ENCODE measurements at places on chromosomes 2 and 18.

DNA sequence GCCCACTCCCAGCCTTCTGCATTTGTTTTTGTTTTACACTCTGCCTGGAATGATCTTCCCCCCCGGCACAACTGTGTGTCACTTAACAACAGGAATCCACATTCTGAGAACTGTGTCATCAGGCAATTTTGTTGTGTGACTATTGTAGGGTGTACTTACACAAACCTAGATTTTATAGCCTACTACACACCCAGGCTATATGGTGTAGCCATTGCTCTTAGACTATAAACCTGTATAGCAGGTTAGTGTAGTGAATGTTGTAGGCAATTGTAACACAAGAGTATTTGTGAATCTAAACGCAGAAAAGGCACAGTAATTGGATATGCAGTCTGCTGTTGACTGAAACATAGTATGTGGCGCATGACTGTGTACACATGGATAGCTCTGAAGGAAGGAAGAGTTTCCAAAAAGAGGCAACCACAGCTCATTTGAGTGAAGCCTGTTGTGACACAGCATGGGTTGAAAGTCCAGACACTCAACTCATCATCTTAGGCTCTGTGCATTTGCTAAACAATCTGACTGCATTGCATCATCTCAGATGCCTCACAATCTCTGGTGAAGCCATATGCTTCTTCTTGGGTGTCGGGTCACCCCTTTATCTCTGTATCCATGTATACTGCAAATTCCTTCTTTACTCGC is 506.6 kb upstream of the SPHKAP start:
- no peak for DNase-seq

GRCh38 chr2:35857498-35857897 is 498.1 kb upstream of the CRIM1 start:
- DNase-seq: no peak

DNA sequence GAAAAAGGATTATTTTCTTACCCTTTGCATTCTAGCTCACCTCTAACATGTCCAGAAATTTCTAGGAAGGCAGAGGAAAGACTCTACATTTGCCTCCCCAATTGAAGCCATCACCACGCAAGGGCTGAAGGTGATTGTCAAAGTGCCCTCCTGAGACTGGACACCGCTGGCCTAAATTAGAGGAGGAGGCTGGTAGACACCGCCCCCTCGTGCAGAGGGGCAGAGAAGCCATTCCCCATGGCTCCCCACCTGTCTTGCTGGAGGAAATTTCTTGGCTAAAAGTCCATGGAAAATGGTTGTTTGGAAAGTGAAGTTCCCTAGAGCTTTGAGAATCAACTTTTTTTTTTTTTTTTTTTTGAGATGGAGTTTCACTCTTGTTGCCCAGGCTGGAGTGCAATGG is 31.3 kb upstream of the CREB1 start:
- DNase-seq: no peak

DNA sequence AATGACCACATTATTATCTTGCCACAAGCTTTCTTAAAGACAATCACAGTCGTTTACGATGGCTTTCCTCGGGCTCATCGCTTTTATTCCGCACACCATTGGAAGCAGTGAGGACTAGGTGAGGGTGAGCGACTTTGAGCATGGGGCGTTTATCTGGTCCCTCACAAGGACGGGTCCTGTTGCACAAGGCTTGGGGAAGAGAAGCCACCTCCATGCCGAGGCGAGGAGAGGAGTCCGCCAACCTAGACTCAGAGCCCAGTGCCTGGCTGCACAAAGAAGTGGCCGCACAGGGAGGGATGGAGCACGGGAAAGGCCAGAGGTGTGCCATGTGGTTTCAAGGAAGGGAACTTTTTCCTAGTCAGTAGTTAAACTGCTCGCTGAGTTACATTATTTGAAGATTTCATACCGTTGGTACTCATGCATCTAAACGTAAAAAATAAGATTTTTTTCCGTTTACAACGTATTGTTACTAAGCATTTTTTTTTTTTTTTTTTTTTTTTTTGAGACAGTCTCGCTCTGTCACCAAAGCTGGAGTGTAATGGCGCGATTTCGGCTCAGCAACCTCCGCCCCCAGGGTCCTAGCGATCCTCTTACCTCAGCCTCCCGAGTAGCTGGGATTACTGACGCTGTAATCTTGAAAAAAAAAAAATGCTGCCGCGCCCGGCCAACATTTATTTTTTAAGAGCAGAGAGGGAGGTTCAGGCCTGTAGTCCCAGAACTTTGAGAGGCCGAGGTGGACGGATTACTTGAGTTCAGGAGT is 849 bp upstream of the CYP27C1 start:
- no peak for DNase-seq

DNA sequence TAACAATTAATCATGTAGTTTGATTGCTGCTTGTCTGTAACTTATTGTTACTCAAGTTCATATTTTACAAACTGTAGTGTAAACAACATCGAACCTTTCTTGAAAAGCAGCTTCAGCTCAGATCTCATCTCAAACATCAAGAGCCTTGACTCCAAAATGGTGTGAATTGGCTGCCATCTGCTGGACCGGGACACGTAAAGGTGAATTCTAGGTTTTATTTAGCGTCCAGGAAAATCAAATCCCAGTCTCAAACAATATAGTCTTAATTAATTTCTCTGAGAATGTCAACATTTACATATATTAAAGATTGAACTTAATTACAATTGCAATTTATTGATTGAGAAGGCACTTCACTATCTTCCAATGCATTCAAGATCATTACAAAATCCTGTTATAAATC is 453.0 kb downstream of the GALR1 start:
- peak; percentile 5 for DNase-seq

DNA sequence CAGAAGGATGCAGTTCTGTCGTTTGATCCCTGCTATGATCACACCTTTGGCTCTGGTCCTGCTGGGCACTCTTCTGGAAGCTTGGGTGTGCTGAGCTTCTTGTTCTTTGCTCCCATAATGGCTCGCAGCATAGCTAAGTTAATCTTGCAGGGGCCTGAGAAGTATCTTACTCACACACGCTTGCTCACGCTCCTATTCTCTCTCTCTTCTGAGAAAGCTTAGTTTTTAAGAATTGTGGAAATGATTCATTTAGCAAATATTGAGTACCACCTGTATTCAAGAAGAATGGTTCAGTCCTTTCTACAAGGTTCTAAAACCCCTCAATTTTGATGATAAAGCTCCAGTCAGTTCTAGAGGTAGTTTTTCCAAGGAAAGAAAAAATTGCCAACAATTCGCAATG is 40.6 kb downstream of the XRCC5 start:
- DNase-seq: no peak

- no peak for DNase-seq
Measured at GRCh38 chr2:203637471-203638167, 68.8 kb upstream of the CD28 start.

DNA sequence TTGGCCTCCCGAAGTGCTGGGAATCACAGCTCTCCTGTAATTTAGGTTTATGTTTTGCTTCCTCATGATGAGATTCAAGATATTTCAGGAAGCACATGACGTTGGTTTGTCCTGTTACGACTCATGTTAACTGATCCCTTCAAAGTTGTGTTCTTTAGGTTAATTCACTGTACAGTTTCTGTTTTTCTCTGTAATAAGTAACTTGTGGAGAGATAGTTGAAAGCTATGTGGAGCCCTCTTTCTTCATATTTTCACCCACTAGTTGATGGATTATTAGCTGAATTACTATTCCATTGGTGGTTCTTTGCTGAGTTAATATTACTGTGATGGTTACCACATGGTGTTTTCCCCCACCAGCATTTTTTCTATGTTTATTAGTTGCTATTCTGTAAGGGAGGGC is 18.3 kb upstream of the CHCHD5 start:
- DNase-seq: peak; percentile 47

GRCh38 chr2:157500334-157500733 is 56.4 kb upstream of the CYTIP start:
- DNase-seq: no peak

DNA sequence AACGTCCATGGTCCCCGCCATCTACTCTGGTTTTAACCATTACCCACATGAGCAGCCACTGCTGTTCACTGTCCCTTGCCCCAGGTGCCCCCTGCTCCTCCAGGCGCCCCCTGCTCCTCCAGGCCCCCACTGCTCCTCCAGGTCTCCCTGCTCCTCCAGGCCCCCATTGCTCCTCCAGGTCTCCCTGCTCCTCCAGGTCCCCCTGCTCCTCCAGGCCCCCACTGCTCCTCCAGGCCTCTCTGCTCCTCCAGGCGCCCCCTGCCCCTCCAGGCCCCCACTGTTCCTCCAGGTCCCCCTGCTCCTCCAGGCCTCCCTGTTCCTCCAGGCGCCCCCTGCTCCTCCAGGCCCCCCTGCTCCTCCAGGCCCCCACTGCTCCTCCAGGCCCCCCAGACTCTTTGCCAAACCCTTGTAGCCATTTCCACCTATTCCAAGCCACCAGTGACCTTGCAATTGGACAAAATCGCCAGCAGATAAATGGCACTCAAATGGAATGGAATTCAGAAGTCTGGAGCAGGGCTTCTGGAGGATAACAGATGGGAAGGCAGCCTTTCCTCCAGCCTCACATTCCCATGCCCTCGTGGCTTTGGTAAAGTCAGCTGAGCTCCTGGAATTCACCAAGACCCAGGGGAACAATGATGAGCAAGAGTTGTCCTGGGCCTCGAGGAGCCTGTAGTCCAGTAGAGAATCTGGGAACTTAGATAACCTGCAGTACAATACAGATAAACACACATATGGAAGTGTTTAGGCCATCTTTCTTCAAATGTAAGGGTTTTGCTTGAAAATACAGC is 13.3 kb upstream of the RPL31 start:
- no peak for DNase-seq

GRCh38 chr2:154381931-154382794 is 316.3 kb upstream of the KCNJ3 start:
- DNase-seq: no peak

GRCh38 chr2:134440336-134440909 is 186.6 kb downstream of the MGAT5 start:
- no peak for DNase-seq

GRCh38 chr2:171858397-171858958 is 35.6 kb downstream of the SLC25A12 start:
- no peak for DNase-seq

DNA sequence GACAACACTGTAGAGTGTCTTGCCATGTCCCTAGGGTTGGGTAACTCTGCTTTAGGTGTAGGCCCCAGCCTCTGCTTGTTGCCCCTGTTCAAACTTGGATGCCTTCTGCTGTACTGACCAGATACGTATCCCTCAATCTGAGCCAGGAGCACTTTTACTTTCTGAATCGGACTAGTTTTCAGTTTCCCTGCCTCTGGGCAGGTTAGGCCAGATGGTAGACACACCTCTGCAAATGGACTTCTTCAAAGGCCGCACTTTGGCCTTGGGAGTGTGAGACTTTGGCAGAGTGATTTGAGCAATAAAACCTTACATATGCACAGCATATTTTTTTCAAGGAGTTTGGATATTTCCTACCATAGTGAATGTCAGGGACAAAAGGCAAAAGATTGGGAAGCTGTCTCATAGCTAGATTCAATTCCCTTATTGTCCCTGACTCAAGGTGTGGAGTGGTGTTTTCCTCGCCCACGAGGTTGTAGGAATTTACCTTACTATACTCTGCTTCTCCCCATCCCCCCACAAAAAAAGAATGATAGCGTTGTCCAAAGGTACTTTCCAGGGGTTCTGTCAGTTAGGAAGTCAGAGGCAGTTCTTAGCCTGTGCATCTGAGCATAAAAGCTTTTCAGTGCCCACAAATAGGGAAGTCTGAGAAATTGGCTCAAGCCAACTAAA is 15.3 kb upstream of the PARD3B start:
- no peak for DNase-seq

- DNase-seq: no peak
Measured at GRCh38 chr2:50766058-50766457, 265.9 kb downstream of the NRXN1 start.

DNA sequence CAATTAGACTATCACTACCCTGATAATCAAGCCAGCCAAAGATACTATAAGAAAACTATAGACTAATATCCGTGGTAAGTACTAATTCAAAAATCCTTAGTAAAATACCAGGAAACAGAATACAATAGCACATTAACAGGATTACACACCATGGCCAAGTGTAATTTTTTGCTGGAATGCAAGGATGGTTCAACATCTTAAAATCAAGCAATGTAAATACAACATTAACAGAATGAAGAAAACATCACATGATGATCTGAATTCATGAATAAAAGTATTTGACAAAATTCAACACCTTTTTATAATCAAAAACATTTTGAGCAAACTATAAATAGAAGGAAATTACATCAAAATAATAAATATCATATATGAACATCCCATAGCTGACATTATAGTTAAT is 350.7 kb upstream of the LRRTM1 start:
- no peak for DNase-seq

DNA sequence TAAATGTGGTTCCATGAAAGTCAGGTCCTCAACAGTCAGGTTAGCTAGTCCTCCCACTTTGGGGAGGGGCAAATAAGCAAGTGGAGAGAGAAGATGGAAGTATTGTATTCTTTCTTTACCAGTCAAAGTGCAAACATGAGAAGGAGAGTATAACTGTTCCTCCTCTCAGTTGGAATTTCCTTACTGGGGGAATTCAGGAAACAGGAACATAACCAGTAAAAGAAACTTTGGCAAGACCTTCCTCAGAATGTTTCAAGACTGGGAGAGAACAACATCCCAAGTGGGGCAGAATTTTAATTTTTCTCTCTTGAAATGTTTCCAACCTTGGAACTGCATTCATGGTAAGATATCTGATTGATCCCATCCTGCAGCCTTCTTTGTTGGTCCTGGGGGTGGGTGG is 552.4 kb upstream of the TNP1 start:
- no peak for DNase-seq

DNA sequence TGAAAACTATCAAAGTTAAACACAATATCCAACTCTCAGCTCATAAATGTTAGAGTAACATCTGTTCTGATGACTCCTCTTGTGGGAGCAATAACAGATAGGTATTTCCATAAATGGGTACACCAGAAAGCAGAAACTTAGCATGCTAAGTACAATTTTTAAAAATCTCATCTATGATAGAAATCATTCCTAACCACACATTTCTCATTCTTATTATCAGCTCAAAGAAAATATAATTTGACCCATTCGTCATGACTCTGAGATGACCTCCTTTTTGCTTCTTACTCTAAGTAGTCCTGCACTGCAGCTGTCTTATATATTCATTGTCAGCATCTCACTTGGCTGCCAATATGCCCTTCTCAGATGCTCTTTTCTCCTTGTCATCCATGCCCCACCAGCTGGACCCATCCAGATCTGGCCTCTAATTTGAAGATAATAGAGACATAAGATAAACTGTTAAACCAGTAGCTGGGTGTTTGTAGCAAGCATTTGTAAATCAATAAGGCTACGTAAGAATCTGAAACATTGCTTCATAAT is 298.3 kb downstream of the KCNS3 start:
- DNase-seq: no peak

DNA sequence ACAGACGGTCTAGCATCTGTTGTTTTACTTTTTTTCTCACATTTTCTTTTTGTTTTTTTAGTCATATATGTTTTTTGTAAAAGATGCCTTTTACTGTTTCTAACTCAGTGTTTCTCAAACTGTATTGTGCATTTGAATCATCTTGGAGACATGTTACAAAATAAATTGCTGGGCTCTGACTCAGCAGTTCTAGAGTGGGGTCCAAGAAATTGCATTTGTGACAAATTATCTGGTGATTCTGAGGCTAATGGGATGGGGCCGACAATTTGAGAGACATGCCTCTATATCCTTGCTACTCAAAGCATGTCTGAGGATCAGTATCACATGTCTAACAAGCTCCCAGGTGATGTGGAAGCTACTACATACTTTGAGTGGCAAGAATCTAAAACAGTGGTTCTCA is 478.8 kb downstream of the PLCL1 start:
- no peak for DNase-seq

GRCh38 chr2:84481702-84482101 is 22.6 kb upstream of the SUCLG1 start:
- no peak for DNase-seq

Data from activated CD4-positive, alpha-beta T cell treated with anti-CD3 and anti-CD28 coated beads, Interleukin-2, amount 50 U/mL, for 16 hours (primary cell).